ENCODE measurements at places on chromosomes 5 and 9.

DNA sequence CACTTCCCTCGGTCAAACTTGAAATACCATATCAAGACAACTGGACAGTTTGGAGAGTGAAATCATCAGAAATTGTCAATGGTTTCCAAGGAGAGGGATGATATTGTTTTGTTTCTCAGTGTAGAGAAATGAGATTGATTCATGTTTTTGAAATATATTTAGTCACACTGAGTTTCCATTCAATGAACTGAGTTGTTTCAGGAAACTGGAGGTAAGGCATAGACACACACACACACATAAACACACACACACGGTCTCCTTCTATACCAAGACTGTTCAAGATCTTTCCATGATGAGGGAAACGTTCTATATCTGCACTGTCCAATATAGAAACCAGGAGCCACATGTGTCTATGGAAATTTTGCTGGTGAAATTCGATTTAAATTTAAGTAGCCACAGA lies 182.8 kb downstream of the PTTG1 start:
- no peak for DNase-seq

GRCh38 chr5:133844836-133845235 lies 123.6 kb downstream of the C5orf15 start:
- peak; percentile 91 for DNase-seq

DNA sequence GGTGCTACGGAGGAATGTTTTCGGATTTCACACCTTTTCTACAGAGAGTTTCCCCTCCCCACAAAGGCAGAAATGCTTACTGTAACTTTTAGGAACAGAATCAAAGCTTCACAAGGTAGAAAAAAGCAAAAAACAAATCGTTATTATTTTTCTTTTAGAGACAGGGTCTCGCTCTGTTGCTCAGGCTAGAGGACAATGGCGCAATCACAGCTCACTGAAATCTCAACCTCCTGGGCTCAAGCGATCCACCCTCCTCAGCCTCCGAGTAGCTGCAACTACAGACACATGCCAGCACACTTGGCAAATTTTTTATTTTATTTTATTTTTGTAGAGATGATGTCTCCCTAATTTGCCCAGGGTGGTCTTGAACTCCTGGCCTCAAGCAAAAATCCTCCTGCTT lies 394.5 kb downstream of the CTNND2 start:
- DNase-seq, result no peak

- peak; percentile 77 for DNase-seq
These were observed 27.6 kb downstream of the TPD52L3 start for GRCh38 chr9:6355728-6356127.

- peak; percentile 14 for DNase-seq
These were observed 875 bp downstream of the ACO1 start for GRCh38 chr9:32385152-32385884.

GRCh38 chr9:3809724-3810123 lies 283.9 kb upstream of the RFX3 start:
- peak; percentile 63 for DNase-seq

DNA sequence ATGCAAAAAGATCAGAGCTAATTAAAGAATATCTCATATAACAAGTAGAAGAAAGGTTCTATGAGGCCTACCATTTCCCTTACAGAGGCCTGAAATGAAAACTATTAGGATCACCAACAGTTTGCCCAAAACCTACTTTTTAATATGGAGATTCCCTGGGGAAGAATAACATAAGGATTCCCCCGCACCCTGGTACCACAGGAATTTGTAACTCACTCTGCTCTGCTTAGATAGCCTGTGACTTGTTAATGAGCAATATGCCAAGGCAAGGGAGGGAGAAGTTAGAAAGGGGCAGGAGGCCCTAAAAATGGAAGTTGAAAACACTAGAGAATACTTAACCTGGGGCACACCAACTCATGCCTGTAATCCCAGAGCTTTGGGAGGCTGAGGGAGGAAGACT lies 107.0 kb downstream of the CDH6 start:
- DNase-seq, result no peak

DNA sequence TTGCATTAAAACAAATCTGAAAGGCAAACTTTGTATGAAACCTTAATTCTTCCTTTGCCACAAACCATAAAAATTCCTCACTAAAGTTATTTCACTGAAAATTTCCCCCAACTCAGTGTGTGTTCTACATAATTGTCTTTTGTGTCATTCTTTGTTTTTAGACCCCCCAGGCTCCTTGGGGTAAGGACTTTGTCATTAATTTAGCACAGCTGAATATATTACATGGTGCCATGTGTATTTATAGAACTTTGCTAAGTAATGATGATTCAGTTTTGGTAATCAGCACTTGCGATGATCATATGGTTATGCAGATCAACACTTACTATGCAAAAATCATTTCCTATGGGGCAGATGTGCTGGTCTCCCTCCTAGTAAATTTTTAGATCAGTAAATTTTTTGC lies 712.1 kb upstream of the MEF2C start:
- no peak for DNase-seq

GRCh38 chr5:76290321-76290757 lies 112.7 kb upstream of the IQGAP2 start:
- peak; percentile 89 for DNase-seq

GRCh38 chr5:126847826-126848251 lies 70.9 kb downstream of the LMNB1 start:
- DNase-seq, result no peak

DNA sequence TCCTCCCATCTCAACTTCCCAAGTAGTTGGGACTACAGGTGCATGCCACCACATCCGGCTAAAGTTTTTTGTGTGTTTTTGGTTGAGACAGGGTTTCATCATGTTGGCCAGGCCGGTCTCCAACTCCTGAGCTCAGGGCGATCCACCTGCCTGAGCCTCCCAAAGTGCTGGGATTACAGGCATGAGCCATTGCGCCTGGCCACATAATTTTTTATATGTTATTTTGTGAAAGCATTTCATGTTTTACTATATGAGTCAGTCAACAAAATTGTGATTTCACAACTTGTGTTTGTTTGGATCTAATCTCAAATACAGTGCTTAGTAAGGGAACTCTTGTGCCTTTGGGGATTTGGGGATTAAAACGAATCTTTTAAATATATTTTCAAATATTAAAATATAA lies 20.0 kb upstream of the FAM120AOS start:
- DNase-seq, result peak; percentile 71

GRCh38 chr5:137281201-137281600 lies 217.9 kb downstream of the SPOCK1 start:
- DNase-seq, result no peak

DNA sequence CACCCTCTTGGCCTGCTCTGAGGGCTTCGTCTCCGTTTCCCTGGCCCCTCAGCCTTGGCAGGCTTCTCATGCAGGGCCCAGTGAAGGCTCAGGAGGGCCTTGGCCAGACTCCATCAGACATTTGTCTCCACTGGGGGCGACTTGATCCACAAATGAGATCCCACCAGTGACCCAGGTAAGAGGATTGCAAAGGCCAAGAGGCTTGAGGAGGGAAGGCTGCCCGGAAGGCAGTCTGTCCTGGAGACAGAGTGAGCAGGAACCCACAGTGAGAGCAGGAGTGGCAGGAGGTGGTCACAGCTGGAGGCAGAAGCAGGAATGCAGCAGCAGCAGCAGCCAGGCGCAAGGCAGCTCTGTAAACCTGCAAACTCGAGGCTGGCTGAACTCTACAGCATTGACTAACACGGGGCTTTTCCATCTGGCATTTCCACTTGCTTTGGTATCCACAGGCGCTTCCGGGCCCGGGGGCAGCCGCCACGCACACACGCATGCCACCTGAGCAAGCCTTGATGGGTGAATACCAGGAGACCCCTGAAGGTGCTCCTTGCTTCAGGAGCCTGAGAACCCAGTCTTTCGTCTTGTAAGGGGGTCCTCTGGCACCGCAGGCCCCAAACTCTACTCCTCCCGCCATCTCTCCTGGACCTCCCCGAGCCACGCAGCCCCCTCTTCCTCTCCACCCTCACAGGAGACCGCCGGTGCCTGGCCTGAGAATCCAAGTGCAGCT lies 14.7 kb downstream of the MGAT1 start:
- no peak for DNase-seq

DNA sequence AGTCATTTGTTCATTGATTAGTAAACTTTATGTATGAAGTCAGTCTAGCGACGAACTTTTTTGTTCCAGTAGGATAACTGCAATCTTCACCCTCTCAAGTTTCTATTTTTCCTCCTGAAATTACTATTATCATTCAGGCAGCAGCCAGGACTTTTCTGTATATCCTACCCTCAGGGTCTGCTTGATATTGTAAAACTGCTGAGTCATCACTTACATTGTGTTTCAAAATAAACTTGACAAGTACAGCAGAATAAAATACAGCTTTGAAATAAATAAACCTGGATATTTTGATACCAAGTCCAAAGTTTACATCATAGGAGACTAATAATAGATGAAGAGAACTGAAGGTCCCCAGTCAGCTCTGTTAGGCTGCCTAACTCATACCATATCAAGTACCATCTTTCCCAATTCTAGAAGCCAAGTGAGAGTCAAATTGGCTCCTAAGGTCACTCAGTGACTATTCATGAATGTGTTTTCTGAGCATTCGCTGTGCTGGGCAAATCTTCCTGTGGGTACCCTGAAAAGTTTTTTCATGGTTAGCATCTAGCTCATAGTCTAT lies 234.6 kb downstream of the PARP8 start:
- no peak for DNase-seq

- peak; percentile 32 for DNase-seq
These were observed 139.5 kb upstream of the SLC27A6 start for GRCh38 chr5:128825826-128826225.

- peak; percentile 27 for DNase-seq
These were observed 201.1 kb downstream of the SNX18 start for GRCh38 chr5:54718656-54719055.

DNA sequence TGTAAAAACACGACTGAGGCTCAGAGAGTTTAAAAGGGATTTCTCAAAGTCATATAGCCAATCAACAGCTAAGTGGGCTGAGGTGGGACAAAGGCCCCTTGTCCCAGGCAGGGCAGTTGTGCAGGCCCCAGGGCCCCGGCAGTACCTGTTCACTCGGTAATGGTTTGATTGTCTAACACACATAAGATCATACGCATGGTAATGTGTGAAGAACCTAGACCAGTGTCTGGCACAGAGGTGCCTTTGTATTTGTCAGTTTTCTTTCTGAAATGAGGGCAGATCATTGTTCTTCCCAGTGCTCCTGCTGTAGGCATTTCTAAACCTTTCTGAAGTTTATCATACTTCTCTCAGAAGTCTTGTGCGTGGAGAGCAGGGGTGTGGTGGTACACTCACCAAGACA lies 66.8 kb downstream of the IPPK start:
- DNase-seq, result no peak

DNA sequence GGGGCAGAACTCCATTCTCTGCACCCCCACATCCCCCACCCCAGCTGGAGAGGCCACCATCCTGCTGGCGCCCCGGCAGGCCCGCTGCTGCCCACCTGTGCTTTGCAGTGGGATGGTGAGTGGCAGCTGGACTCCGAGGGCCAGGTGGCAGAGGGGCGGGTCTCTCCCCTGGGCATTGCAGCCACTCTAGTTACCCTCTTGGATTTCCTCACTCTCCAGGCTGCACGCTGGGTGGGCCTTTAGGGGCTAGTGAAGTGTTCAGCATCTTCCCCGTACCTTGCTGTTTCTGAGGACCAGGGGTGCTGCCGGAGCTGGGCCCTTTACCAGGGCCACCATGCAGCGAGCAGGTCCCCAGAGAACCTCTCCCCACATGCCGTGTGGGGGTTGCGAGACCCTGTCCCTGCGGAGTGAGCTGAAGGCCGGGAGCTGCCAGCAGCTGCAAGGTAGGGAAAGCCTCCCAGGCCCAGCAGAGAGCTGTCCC lies 88.4 kb upstream of the SH3PXD2B start:
- DNase-seq, result no peak

- peak; percentile 80 for DNase-seq
These were observed 110.4 kb upstream of the NR5A1 start for GRCh38 chr9:124617477-124618141.

DNA sequence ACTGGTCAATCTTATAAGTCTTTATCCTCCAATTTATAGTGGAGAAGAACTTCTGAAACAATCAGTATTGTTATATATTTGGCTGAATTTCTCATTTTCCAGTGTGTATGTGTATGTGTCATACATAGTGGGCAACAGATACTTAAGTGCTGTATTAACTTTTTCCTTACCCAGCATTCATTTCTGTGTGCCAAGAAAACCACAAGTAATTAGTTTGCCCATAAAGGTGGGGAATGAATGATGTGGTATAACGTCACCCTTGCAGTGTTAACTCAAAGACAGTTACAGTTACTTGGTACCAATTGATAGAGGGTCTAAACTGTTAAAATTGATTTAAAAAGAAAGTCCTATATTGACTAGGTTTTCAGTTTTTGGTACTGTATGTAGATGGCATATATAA lies 2.0 kb downstream of the OGN start:
- DNase-seq, result no peak

DNA sequence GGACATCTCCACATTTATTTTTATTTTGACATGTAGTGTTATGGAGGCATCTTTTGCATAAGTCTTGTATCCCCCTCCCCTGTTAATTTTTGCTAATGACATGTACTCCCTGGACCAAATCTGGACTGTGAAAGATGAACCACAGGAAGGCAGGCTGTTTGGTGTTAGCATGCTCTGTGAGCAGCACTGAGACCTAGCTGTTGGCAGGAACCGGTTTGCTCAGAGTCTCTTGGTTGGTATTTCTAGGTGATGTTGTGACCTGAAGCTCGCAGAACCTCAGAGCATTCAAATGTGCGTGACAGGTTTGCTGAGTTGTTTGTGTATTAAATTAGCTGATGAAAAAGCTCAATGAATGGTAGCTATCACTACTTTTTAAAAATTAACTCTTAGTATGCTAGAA lies 53.6 kb upstream of the PHF2 start:
- DNase-seq, result peak; percentile 21

DNA sequence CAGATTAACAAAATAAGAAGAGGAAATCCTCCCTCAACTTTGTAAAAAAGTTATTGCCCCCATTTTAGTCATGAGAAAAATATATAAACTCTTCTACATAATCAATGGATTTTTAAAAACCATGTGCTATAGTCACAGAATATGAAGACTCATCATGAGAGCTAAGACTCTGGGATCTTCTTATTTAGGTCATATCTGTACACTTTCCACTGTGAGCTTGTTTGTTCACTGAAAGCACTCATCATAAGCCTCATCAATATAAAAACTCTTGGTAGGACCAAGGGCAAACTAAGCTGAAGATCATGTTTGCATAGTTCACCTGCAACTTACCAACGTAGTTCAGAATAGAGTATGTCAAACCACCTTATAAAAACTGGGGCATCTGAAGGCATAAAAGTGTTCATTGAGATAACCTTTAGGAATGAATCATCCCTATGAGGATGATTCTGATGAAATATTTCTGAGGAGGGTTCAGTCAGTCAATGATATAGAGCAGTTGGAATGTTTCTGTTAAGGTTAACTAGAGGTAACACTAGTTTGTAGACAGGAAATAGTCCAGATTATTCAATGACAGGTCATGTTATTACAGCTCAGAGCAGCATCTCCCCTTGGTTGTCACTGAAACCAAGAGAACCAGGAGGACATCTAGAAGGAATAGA lies 289.9 kb upstream of the SMC2 start:
- peak; percentile 84 for DNase-seq

DNA sequence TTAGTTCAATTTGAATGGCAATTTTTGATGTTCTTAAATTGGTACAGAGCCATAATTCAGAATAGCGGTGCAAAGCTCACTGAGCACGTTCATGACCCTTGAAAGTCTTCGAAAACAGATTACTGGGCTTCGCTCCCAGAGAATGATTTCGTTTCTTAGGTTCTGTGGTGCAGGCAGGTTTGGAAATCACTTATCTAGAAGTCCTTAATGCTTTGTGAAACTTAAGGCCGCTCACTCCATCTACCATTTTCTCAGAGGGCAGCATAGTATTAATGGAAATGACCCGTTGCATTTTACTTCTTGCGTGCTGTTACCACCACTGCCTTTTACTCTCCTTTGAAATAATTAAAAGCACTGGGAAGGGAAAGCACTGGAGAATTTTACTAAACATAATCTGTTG lies 2.9 kb upstream of the MAT2B start:
- no peak for DNase-seq

GRCh38 chr5:68932830-68933434 lies 160.9 kb upstream of the SLC30A5 start:
- peak; percentile 8 for DNase-seq
